A549 (cell line): ENCODE measurements at places on chromosomes 3 and 15.
A peak's percentile ranks its signal among the peaks of the same experiment; 100 is the strongest.

DNA sequence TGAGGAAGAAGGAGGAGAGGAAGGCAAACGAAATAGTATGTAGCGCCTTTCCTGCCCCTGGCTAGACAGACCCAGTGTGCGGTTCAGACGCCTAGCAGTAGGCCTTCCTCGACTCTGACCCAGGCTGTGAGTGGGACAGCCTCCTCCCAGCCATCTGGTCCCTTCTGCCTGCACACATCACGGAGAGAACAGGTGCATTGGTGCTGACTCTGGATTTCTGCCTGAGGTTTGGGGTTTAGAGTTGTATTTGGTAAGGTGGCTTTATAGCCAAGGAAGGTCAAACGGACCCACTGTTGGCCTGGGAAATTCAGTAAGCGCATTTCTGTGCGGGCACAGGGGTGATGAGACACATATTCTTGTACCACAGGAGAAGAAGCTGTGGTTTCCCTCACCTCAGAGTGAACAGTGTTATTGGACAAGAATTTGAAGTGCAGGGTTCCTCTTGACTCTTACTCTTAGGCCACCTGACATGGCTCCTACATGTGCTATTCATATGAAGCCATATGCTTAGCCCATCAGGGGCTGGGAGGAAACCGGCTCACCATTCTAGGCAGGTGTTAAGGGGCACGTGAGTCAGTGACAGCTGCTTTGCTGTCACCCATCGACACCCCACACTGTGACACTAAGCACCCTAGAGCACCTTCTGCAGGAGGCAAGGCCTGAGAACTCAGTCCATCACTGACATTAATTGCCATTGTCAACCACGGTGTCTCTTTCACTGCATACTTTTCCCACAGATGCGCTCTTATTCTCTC lies 143.3 kb downstream of the CHDH start:
- DNase-seq = no peak

DNA sequence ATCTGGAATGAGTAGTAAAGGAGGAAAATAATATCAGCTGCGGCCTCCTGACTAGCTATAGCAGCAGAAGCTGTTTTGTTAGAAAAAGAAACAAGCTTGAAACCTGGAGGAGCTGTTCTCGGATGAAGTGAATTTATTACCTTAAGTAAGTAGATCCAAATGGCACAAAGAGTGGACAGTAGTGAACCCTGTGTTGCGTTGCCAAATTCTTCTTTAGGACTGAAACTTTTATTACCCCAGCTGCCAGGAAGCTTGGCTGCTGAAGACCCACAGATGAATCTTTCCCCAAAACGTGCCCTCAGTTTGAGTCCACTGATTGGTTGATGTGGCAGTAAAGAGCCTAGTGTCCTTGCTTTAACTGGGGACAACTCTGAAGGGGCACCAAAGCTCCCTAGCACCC lies 366.8 kb upstream of the GBE1 start:
- no peak for DNase-seq

GRCh38 chr3:153820035-153820434 lies 301.2 kb upstream of the ARHGEF26 start:
- DNase-seq = no peak

- no peak for DNase-seq
Measured at GRCh38 chr15:96564546-96564945, 234.0 kb downstream of the NR2F2 start.

GRCh38 chr3:58874248-58874741 lies 175.5 kb downstream of the CFAP20DC start:
- DNase-seq = no peak

DNA sequence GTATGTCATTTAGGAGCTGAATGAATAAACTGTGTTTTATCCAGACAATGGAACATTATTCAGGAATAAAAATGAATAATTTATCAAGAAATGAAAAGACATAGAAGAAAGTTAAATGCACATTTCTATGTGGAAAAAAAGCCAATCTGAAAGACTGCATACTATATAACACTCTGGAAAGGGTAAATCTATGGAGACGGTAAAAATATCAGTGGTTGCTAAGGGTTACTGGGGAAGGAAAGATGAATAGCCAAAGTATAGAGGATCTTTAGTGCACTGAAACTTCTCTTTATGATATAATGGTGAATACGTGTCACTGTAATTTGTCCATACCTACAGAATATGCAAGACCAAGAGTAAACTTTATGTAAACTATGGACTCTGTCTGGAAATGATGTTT lies 46.0 kb upstream of the PEX5L start:
- DNase-seq = no peak

GRCh38 chr3:48426944-48427629 lies 2.8 kb downstream of the PLXNB1 start:
- no peak for DNase-seq

- DNase-seq = no peak
Measured at GRCh38 chr3:120420360-120420759, 30.4 kb downstream of the FSTL1 start.

DNA sequence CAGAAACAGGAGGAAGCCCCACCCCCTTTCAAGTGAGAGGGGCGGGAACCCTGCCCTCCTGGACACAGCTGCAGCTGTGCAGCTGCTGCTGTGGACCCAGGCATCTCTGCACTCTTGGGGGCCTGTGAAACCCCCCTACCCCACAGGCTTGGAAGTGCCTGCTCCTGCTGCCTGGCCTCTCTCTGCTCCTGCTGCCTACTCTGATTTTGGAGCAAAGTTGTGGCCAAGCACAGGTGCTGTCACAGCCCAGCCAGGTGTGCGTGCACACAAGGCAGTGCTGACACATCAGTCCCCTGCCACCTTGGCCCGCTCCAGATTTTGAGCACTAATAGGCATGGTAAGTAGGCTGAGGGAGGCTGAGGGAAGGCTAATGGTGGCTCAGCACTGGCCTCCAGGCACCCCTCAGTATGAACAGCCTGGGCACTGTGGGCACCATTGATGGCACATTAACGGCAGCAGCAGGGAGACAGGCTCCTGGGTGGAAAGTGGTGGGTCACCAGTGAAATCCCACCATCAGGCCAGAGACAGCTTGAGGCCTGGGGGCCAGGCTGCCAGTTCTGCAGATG lies 890.9 kb downstream of the GBE1 start:
- no peak for DNase-seq

GRCh38 chr3:156216216-156216615 lies 95.8 kb downstream of the KCNAB1 start:
- no peak for DNase-seq

DNA sequence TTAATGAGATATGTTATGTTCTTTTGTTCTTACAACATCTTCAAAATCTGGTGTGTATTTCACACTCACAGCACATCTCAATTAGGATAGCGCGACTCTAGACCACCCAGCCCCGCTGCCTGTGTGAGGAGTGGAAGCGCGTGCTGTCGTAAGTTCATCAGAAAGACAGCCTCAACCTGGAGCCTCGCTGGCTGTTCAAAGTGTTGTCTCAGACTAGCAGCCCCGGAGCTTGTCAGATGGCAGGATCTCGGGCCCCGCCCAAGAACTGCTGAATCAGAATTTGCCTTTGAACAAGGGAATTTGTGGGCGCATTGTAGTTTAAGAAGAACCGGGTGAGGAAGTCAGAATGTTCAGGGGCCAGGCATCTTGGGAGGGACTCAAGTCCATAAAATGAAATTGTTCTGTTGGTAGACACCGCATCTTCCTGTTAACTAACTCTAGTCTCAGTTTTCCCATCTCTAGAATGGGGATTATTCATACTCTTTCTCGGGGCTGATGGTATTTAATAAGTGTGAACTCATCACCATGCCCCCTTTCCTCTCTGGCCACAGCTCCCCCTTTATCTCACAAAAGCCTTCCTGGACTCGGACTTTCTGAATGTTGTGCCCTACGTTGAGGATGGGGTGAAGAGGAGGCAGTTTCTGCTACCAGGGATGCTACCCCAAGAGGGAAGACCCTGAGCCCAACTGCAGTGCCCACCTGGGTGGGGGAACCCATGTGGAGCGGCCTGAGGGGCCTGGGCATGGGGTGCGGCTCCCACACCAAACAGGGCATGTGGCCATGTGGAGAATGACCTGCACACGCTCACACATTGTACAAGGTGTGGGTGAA lies 40.4 kb downstream of the BHLHE40 start:
- no peak for DNase-seq

DNA sequence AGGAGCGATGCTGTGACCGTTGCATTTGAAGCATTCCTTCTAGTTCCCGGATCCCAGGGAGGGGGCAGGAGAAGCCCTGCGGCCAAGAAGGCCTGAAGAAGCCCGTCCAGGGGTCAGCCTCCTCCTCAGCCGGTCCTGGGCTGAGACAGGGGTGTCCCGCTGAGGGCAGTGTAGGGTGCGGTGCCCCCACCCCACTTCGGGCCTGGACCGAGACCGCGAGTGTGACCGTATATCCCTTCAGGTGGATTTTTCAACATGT lies 2.8 kb downstream of the OCA2 start:
- DNase-seq = no peak

DNA sequence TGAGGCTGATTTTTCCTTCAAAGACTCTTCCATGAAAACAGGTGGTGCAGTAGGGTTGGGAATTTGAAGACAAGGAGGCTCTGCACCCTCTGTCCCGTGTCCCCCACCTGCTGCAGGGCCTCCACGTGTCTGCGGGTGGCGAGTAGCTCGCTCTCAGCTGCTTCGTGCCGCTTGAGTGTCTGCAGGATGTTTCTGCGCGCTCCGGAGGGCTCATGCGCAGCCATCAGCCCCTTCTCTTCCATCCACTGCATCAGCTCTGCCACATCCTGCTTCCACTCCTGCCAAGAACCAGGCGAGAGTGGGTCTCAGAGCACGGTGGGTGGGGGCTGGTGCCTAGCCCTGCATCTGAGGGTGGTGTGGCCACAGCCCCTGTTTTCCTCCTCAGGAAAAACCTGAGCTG lies 17.8 kb downstream of the SPTBN5 start:
- no peak for DNase-seq

- DNase-seq = no peak
Measured at GRCh38 chr3:86788371-86788770, 202.6 kb downstream of the VGLL3 start.

DNA sequence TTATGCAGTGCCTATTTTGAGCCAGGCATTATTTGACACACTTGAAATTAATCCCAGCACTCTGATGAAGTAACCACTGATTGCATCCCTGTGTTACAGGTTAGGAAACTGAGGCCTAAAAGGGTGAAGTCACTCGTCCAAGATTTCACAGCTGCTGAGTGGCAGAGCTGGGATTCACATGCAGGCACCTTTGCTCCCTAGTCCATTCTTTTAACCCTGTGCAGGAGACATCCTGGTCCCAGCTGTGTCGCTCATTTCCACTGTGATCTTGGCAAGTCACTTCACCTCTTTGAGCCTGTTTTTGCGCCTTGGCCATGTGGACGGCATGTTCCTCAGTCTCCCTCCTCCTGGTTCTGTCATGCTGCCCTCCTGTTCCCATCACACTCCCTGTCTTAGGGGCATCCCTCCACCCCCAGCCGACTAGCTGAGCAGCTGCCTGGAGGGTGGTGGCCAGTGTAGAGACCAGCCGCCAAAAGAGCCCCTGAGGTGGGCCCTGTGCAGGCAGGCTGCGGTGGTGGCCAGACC lies 70.6 kb downstream of the SMAD6 start:
- DNase-seq = no peak

DNA sequence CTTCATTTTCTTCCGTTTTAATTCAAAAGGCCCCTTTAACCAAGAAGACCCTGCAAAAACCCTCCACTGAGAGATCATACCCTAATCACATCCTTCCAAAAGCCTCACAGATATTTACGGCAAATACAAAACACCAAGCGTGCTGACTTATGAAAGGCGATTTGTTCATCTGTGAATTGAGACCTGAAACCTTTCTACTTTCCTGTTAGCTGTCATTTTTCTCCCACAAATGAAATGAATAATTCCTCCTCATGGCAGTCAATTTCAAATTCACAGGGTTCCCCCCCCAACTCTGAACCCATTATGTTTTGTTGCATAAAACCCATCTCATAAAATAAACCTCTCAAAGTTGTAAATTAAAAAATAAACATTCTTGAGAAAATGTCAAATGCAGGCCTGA lies 149.6 kb downstream of the PDZRN3 start:
- DNase-seq = no peak

DNA sequence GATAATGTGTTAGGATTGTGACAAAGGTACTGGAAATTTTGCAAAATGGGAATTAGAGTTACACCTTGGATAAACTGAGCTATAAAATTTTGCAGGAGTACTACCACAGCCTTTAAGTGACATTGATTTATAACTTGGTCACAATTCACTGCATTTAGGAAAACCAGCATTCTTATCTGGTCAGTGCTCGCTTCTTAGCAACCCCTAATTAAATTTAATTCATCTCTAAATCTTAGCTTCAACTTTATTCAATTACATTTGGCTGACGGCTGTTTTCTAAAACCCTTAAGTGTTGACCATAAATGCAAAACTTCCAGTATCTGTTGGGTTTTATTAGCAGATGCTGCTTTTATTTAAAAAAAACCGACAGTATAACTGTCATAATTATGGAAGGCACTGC lies 31.3 kb downstream of the TFRC start:
- no peak for DNase-seq

DNA sequence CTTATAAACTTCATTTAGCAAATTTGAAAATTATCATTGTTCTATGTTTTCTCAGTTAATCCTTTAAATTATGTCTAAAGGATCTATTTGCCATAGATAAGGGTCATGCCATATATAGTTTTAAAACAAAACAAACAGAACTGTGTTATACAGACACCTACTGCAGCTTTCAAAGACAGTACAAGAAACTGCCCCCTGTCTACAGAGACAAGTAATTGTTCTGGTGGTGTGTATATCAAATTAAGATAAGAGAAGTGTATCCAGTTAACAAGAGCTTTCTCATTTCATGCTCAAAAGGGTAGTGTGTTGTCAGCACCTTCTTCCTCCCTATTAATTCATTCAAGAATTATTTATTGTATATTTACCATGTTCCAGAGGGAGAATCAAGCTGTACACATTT lies 201.2 kb downstream of the FMN1 start:
- DNase-seq = peak; percentile 40

DNA sequence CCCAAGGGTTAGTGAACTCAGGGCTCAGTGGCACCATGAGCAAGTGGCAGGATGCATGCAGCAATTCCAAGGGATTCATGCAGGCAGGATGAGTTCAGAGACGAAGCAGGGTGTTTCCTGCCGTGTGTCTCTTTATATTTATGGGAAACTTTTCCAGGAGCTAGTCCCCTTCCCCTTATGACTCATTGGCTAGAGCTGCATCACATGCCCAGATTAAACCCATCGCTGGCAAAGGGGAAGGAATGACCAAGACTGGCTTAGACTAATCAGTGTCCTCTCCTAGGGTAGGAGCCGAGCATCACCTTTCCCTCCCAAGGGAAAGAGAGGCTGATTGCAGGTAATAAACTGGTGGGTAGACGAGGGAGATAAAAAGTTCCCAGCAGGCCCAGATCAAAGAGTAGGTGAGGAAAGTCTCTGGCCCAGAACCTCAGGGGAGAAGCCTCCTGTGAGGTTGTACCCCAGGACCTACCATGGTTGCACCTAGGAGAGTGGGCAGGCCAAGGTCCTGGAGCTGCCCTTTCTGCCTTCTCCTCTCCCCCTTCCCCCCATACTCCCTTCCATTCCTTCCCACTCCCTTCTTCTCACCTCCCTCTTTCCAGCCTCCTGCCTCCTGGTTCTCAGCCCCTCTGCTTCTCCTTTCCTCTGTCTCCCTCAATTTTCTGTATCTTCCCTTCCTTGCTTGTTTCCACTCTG lies 67.8 kb upstream of the ITGA11 start:
- no peak for DNase-seq

GRCh38 chr3:126711121-126711760 lies 7.2 kb downstream of the CHCHD6 start:
- no peak for DNase-seq

- DNase-seq = no peak
Measured at GRCh38 chr15:40344217-40344616, 3.5 kb upstream of the CCDC9B start.

- DNase-seq = no peak
Measured at GRCh38 chr15:35181538-35181937, 96.4 kb upstream of the NANOGP8 start.

GRCh38 chr3:152192050-152192449 lies 76.7 kb upstream of the MBNL1 start:
- DNase-seq = no peak

GRCh38 chr15:83809345-83809744 lies 155.4 kb downstream of the ADAMTSL3 start:
- DNase-seq = no peak
